ENCODE measurements at places on chromosomes 12 and 14. TPM values are rescaled to one million over a fixed set of nuclear protein-coding genes. Genes with fewer than 3 reads are reported as not detected.
A peak's percentile ranks its signal among the peaks of the same experiment; 100 is the strongest.

GRCh38 chr12:121789800-121790728, 3.4 kb downstream of the RHOF start:
- peak; percentile 33 for DNase-seq

NFYB gene
- 28.5 TPM for total RNA-seq

GRCh38 chr12:76208129-76208528, 123.6 kb upstream of the NAP1L1 start:
- no peak for DNase-seq

DNA sequence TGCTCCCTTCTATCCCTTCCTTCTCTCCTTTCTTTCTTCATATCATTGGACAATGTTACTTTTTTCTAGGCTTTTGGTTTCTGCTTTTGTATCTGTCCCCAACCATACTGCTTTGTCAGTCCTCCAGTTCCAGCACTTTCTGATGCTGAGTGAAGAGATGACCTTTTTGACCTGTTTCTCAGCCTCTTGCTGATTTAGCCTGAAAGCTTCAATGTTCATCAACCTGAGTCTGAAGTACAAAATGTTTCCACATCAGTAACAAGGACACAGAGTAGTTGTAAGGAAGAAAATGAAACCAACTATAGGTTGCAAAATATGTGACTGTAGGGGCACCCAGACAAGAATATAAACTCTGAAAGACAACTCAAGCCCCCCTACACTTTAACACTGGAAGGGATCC, 25.2 kb upstream of the AKAP6 start:
- DNase-seq = no peak

- DNase-seq = no peak
Measured at GRCh38 chr14:105244334-105244733, 4.0 kb upstream of the BTBD6 start.

DNA sequence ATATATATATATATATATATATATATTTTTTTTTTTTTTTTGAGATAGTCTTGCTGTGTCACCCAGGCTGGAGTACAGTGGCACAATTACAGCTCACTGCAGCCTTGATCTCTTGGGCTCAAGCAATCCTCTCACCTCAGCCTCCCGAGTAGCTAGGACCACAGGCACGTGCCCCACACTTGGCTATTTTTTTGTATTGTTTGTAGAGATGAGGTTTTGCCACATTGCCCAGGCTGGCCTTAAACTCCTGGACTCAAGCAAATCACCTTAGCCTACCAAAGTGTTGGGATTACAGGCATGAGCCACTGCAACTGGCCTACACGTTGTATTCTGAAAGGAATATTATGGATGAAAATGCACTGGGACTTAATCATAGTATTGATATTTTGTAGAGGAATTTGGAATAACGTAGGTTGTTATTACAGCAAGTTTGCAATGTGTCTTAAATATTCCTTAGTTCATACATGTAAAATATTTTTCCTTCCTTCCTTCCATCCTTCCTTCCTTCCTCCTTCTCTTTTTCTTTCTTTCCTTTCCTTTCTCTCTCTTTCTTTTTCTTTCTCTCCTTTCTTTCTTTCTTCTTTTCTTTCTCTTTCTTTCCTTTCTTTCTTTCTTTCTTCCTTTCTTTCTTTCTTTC, 862 bp downstream of the KLRB1 start:
- no peak for DNase-seq

A2ML1 gene
- not detected for total RNA-seq
